ENCODE measurements at places on chromosomes 11 and 22.
A peak's percentile ranks its signal among the peaks of the same experiment; 100 is the strongest.

- DNase-seq, result no peak
These were observed 112.7 kb downstream of the ZBTB16 start for GRCh38 chr11:114172055-114172861.

GRCh38 chr11:95922099-95922498 lies 1.8 kb downstream of the MTMR2 start:
- no peak for DNase-seq

DNA sequence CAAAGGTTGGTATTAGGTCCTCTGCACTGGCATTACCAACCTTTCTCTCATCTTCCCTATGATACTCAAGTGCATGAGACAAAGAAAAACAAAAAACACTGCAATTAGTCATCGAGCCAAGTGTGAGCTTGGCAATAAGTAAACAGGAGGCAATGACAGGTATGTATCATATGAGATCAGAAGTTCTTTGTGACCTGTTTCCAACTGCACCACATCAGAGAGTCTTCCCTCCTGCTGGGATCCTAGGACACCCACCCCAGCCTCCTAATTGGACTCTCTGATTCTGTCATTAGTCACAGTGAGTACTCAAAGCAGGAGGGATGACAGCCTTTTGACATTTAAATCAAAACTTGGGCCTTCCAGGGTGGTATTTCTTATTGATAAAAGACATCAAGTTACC lies 7.8 kb upstream of the JAML start:
- no peak for DNase-seq

DNA sequence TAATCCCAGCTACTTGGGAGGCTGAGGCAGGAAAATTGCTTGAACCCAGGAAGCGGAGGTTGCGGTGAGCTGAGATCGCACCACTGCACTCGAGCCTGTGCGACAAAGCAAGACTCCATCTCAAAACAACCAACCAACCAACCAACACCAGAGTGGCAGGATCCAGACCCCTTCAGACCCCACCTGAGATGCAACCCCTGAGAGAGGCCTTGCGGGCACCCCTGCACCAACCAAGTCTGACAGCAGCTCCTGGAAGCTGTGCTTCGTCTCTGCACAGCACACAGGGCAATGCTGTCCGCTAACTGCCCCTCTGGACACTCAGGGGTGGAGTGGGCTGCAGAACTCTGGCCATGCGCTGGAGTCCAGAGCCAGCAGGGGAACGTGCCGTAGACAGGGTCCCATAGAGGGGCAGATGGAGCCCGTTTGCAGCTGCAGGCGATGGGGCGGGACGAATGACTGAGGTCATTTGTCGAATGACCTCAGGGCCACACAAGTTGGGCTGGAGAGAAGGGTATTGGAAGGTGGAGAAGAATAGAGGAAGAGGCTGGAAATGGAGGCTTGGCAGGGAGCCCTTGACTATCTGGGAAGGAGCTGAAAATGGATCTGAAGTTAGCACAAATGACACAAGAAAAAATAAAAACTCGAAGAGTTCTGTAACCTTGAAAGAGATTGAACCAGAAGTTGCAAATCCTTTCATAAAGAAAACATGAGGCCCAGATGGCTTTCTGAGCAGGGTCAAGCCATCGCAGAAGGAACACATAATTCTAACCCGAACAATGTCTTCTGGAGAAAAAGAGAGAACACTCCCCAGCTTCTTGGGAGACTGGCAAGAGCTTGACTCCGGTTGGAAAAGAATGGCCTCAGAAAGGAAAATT lies 199.7 kb downstream of the CTTN start:
- DNase-seq, result no peak

DNA sequence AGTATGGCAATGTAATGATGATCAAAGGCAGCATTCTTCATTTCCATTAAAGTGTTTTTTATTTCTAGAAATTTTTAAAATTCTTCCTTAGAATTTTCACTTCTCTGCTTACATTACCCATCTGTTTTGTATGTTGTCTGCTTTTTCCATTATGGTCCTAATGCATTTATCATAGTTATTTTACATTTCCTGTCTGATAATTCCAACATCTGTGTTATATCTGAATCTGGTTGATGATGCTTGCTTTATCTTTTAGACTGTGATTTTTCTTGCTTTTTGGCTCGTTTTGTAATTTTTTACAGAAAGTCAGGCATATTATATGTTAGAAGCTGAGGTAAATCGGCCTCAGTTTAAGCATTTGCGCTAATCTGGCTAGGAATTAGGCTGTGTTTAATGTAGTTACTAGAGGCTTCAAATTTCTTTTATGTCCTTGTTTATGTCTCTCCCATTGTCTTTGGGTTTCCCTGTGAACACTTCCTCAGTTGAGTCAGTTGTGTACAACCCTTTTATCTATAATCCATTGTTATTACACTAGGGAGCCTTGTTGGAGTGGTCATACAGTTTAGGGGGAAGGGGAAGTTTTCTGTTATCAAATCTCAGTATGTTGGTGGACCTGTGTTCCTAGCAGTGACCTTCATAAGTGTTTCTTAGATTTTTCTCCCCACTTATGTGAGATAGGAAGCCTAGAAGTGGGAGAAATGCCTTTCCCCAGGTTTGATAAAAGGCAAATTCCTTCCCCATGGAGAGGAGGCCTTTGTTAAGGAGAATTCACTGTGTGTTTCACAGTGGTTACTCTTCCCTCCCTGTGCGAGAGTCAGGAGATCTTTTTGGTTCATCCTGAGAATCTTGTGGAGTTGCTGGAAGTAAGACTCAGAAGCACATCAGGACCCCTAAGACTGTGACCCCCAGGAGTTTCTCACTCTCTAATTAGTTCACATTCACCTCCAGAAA lies 437.5 kb downstream of the INSC start:
- DNase-seq, result no peak

DNA sequence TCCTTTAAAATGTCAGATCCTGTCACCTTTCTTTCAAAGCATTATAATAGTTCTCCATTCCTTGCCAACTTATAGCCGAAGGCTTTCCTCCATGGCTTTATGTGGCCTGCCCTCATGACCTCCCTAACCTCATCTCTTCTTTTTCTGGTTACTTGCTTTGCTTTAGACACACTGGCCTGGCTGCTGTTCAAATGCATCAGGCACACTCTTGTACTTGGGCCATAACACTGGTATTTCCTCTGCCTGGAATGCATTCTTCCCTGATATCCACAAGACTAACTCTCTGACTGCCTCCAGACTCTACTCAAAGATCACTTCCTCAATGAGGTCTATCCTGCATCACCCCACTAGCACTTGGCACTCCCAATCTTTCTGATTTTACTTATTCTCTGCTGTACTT lies 710.3 kb downstream of the KCNA4 start:
- peak; percentile 98 for DNase-seq

DNA sequence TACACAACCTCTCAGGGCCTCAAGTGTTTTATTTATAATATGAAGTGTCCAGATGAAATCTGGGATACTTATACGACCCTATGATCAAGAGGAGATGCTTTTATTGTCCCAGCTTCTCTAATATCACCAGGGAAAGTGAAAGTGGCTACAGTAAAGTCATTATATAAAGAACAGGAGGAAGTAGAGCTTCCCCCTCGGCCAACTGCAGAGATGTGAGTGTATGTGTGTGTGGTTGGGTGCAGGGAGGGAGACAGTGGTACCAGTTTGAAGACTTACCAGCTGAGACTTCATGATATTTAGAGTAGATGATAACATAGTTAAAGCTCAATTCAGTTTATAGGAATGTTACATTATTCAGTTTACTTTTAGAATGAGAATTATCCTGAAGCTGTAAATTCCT lies 373.6 kb upstream of the DDI1 start:
- DNase-seq, result peak; percentile 16

DNA sequence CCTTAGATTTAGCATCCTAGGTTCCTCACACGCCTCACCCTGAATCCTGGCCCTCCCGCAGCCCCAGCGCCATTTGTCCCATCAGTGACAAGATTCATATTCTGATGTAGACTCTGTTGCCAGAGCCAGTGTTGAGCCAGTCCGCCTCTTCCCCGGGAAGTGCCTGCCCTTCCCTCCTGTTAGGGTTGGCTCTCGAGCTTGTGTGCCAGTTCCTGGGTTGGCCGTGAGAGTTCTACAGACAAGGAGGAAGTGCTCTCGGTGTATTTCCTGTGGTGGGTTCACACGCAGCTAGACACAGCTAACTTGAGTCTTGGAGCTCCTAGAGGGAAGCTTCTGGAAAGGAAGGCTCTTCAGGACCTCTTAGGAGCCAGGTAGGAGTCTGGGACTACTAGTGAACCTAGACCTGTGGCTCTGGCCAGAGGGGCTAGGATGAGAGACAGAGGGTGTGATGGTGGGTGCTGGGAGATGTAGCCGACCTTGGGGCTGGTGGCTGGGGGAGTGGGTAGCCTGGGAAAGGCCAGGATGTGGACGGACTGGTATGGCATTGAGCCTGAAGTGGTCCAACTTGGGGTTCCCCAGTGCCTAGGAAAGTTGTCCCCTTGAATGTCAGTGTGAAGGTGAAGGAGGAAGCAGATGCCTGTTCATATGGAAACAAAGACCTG lies at the start of gene IL18BP:
Gene IL18BP, plus strand, starts transcription at position 261 of the 662 bp plus-strand sequence. CDS start 1,076 bp downstream, outside the sequence.
- no peak for DNase-seq

DNA sequence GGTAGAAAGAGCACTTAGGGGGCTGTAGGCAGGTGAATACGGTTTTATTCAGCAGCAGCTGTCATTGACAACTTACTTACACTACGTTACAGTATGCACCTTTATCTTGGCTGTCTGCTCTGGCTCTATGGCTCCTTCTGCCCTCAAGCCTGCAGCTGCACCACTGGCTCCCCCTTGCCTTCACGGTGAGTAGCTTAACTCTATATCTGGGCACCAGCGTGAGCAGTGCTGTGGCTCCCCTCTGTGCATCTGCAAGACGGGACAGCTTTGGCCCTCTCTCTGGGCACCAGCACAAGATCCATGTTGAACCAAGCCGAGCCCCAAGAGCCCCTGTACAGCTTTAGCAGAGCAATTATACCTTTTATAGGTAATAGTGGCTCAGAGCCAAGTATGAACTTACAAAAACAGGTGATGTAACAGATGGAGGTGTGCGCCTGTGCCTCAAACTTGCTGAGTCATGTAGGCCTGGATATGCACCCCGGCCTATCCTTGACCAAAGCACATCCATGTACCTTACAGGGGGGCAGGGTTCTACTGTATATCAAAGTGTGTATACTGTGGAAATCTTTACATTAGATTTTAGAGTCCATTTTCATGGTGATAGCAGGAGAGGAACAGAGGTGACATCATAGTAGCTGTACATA lies 96.9 kb upstream of the CTSC start:
- no peak for DNase-seq

- DNase-seq, result no peak
These were observed 91.5 kb upstream of the TBCEL start for GRCh38 chr11:120932305-120932915.

DNA sequence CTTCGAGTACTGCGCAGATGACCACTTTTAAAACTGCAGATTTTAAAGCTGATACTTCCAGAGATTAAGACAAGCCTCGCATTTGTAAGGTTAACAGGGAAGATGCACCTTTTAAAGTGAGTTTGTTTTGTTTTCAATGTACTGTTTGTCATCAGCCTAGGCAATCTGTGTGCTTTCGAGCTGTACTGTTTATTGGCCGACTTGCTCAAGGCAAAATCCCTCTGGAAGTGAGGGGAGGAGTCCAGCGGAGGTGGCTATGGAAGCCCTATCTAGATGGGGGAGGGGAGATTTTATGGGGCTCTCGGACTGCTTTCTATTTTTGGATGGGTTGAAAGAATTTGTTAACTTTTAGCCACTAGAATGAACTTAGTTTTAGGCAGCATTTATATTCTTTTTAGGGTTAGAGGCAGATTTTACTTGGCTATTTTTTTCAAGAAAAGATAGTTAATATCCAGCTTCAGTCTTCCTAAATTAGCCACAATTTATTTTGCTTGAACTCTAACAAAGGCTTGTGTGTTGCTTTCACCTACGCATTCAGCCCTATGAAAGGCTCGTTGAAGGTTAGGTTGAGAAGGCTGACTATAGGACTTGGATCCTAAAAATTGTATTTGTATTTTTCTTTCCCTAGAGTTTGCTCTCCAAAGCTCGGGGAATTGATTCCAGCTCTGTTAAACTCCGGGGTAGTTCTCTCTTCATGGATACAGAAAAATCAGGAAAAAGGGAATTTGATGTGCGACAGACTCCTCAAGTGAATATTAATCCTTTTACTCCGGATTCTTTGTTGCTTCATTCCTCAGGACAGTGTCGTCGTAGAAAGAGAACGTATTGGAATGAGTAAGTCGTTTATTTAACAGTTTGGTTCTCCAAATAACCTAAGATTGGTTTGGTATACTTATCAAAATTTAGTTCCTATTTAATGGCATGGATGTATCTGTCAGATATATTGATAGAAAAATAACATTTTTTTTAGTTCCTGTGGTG lies 2.1 kb downstream of the WEE1 start:
- peak; percentile 94 for DNase-seq

DNA sequence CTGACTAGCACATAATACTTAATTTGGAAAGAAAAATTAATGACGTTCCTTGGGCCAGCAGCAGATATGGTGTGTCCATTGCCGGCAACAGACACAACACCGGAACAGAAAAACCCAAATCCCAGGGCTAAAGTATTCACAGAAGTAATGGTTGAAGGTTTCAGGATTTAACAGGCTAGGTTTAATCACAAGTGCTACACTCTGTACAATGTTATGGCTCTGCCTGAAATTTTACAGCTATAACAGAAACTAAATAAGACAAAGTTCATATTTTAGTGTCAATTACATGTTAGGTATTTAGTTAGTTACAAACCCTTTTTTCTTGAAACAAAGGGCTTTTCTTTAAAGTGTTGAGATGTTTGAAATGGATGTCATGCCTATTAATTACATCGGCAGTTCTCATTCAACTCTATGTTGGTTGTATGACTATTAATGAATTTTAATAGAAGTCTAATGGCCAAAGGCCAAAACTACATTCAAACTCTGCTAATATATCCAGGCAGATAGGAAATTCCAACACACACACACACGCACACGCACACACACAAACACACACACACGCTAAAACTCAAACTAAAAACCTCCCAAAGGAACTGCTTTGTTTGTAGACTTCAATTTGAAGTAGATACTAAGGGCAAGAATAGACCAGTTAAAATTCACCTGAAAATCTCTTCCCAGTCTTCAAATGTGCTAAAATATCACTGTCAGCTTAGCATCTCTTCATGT lies 27.8 kb upstream of the CLNS1A start:
- no peak for DNase-seq

DNA sequence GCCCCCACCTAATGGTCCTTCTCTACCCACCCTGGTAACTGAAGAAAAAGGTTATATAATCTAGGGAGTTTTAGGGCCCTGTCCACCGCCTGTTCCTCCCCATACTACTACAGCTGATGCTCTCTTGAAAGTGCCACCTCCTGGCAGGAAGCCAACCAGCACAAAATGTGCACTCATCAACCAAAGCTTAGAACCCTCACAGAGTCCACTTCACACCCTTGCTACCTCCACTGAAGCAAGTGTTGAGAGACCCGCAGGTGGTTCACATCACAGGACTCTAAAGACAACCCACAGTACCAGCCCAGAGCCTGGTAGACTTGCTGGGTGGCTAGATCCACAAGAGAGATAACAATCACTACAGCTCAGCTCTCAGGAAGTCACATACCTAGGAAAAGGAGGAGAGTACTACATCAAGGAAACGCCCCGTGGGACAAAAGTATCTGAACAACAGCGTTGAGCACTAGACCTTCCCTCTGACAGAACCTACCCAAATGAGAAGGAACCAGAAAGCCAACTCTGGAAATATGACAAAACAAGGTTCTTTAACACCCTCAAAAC lies 17.5 kb upstream of the OR10W1 start:
- no peak for DNase-seq

GRCh38 chr11:94533696-94534630 lies 9.8 kb upstream of the FUT4 start:
- no peak for DNase-seq

GRCh38 chr11:78060533-78060932 lies 3.1 kb upstream of the THRSP start:
- DNase-seq, result no peak

GRCh38 chr22:43446037-43446803 lies 34.4 kb downstream of the MPPED1 start:
- DNase-seq, result no peak

- no peak for DNase-seq
These were observed 851 bp upstream of the GRAMD4 start for GRCh38 chr22:46619240-46619829.
